ENCODE measurements at places on chromosomes 11 and 22.

DNA sequence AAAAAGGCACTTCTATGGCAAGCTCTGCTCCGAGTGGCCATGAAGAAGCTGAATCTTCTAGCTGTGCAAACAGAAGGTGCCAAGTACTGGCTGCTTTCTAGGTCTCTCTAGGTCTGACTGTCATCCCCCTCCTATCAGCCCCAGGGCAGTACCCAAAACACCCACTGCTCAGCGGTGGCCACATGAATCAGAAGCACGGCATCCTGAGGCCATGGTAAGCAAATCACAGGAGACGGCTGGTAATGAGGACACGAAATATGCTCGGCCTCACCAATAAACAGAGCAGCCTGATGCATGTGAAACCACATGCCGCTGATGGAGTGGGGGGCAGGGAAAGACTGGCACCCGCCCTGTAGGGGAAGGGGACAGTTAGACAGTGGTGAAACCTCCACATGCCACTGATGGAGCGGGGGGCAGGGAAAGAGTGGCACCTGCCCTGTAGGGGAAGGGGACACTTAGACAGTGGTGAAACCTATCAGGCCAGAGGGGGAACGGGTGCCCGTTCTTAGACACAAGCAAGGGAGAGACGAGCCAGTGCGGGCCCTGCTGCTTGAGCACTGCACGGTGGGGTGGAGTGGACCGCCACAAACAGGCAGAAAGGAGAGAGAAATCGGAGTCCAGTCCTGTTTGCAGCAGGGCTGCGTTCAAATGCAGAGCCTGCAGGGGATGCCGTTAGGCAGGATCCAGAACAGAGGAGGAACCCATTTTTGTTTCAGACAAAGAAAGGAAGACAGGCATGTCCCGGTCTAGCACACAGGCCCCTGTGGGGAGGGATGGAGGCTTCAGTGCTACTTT lies 29.9 kb upstream of the MOB2 start:
- DNase-seq = no peak

- no peak for DNase-seq
These were observed 7.2 kb upstream of the BID start for GRCh38 chr22:17781319-17782031.

GRCh38 chr11:126025822-126026221 lies 36.8 kb downstream of the CDON start:
- no peak for DNase-seq

DNA sequence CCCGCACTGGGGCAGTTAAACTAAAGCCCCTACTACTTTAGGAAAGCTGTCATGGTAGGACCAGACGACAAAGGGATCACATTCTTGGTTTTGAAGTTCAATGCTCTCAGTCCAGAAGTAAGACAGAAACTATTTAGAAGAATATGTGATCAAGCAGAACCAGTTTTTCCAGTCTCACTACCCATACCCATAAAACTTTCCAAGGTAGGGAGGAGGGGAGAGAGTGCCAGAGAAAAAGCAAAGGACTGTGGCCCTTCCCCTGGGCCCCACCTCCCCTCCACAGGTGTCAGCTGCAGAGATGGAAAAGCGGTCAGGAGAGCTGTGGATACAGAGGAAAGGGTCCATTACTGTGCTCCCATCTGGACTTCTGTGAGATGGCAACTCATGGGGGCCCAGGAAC lies 587.1 kb downstream of the SOX6 start:
- DNase-seq = no peak

DNA sequence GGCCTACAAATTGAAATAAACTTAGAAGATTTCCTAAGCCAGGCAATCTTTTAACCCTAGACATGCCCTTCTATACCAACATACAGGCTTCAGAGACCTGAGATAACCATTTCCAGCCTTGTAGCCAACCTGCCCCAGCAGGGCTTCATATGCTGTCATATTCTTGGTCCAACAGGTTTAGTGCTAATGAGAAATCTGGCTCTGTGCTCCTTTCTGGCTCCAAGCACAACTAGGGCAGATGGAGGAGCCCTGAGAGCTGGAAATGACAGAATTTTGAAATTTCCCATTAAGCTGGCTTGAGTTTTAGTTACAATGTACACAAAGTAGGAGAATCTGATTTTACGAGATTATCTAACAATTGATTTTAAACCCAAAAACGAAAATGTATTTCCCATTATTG lies 323.0 kb upstream of the CCDC90B start:
- DNase-seq = no peak

- DNase-seq = no peak
These were observed 12.8 kb downstream of the BMAL1 start for GRCh38 chr11:13290221-13290980.

DNA sequence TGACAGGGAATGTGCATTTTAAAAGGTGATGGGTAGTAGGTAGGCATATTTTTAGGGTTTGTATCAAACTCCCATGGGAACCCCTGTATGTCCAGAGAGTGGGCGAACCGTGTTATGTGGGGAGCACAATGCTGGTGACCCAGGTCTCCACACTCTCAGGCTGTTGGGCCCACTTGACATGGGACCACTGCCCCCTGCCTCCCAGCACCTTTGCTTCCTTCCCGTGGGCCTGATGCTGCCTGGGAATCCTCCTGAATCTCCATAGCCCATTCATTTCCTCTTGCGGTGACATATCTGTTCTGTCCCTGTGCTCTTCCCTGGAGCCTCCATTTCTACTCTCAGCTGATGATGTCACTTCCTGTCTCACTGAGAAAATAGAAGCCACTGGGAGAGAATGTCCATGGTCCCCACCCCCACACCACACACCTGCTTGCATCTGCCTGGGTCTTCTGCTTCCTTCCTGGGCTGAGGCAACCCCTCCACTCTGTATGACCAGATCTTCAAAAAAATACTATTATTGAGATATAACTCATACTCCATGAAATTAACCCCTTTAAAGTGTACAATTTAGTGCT lies 55.8 kb upstream of the THY1 start:
- no peak for DNase-seq

DNA sequence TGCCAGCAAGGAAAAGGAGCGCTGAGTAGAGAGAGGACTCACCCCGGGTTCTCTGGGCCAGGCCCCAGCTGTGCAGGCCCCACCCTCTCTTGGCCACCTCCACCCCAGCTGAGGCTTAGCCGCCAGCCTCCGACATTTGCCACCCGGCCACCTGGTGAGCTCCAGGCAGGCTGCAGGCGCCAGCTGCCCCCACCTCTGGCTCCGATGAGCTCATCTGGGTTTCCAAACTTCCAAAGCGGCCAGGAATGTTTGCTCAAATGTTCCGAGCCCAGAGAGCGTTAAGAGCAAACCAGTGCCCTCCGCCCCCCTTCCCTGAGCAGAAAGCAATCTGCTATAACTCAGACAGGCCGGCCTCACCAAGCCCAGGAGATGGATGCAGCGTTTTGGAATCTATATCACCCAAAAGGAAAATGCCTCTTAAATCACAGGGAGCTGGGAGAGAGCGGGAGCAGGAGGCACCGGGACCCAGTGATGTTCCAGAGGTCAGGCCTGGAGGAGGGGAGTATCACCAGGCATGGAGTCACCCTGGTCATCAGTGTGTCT lies 9.1 kb upstream of the MN1 start:
- no peak for DNase-seq

DNA sequence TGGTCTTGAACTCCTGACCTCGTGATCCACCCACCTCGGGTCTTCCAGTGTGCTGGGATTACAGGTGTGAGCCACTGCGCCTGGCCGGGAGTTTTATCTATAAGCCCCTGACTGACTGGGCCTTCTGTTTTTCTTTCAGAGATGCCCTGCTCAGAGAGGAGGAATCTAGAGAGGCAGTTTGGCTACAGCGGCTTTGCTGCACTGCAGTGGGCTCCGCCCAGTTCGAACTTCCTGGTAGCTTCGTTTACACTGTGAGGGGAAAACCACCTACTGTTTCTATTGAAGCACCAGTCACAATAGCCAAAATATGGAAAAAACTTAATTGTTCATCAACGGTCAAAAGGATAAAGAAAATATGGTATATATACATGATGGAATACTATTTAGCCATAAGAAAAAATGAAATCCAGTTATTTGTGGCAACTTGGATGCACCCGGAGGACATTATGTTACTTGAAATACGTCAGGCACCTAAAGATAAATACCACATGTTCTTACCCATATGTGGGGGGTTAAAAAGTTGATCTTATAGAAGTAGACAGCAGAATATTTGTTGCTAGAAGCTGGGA lies 31.9 kb upstream of the FAM181B start:
- DNase-seq = no peak

GRCh38 chr22:40377931-40378330 lies 7.5 kb downstream of the SGSM3 start:
- DNase-seq = no peak

DNA sequence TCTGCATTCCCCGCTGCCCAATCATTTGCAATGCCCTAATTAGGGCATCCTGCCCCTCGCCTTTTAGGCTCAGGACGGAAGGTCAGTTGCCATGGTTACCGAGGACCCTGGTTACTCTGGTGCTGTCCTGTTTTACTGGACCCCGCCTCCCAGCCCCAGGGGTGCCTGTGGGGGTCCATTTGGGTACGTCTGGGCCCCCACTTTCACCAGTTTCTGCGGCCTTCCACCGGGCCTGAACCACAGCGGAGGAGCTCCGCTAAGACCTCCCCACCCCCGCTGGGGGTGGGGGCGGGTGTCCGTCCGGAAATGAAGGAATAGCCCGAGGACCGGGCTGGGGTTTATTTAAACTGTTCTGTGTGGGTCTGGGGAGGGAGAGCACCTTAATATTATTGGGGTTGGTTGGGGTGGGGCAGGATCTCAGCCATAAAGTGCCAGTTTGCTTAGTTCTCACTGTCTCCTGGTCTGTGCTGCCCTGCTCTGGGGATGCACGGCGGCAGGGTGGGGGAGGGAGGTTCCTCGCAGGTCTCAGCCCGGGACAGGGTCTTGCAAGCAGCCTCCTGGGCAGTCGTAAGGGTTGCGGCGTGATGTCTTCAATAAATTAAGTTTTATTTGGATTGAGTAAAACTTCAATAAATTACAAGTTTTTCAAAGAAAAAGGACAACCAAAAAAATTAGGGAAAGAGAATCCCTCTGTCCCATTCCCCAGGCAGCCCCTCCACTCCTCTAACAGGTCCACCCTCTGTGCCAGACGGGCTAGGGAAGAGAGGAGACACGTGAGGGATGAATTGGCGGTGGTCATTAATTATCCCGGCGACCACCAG lies 5.3 kb downstream of the PHOX2A start:
- no peak for DNase-seq

DNA sequence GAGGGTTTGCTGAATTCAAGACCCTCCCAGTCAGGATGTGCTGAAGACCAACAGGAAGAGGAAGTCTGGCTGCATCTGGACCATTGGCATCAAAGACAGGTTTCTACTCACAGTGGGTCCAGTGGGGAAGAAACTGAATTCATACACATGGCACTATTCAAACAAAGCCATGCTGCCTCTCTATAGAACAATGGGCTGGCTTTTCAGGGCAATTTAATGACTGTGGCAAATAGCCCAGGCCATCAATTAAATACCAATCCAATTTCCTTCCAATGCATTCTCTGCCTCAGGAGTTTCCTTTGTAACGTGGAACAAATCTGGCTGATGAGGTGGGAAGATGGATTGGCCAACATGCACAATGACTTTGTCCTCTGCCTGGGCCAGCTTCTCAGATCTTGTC lies 98.6 kb downstream of the SEZ6L start:
- no peak for DNase-seq

GRCh38 chr11:57938351-57938750 lies 85.3 kb upstream of the OR9Q1 start:
- DNase-seq = no peak

- no peak for DNase-seq
These were observed 46.0 kb upstream of the PPARA start for GRCh38 chr22:46104170-46104880.

- no peak for DNase-seq
These were observed 26.4 kb downstream of the CAPN1 start for GRCh38 chr11:65207918-65208784.

DNA sequence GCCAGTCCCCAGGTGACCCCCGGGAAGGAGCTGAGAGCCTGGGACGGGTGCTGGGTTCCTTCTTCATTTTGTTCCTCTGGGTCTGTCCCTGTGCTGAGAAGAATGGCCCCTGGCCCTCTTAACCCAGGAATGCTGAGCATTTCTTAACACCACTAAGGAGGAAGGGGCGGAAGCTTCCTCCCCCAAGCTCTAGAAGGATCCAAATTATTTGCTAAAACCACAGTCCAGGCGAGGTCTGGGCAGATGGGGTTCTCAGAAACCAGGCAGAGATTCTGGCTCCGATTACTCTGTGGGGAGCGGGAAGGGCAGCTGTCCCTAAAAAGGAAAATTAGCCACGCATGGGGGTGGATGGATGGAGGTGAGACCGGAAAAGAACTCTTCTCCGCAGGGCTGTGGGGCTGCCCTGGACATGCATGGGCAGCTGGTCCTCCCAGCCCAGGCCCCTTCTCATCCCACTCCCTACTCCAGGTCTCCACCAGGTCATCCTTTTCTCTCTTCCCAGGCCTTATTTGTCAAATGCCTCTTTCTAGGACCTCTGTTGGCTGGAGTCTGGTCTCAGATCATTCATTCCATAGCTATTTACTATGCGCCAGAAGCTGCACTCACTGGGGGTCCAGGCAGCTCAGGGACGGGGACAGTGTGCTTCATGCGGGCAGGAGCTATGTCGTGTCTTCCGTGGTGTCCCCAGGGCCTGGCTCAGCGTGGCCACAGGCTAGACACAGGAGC lies 45.0 kb upstream of the MYH9 start:
- no peak for DNase-seq

DNA sequence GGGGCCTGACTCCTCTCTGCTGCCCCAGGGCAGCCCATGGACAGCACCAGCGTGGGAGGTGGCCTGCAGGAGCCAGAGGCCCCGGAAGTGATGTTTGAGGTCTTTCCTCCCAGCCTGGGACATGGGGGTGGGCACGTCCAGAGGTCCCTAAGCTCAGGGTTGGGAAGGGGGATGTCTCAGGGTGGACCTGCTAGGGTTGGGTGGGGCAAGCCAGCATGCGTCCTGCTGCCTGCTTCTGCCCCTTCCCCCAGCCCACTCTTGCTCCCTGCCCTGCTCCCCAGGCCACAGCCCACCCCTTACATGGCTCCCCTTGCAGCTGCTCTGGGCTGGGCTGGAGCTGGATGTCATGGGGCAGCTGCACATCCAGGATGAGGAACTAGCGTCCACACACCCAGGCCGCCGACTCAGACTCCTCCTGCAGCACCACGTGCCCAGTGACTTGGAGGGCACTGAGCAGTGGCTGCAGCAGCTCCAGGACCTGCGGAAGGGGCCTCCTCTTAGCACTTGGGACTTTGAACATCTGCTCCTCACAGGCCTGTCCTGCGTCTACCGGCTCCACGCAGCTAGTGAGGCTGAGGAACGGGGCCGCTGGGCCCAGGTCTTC lies 1.3 kb downstream of the FAM180B start:
- DNase-seq = no peak

DNA sequence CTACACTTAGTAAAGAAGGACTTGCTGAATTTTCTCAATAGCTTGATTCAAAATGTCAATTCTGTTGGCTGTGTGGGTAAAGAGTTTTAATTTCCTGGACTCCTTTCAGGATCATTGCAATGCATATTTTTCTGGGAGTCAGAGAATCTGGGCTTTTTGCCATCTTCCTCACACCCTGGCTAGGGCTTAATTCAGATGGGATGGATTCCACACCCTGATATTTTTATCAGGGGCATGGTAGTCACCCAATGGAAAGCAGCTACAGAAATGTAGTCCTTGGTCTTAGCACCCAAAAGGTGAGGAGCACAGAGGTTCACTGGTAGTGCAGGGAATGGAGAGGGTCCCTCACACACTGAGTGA lies 79.3 kb downstream of the SGSM3 start:
- DNase-seq = no peak

All from HEK293T (cell line).